ENCODE measurements at places on chromosomes 2 and 18.

DNA sequence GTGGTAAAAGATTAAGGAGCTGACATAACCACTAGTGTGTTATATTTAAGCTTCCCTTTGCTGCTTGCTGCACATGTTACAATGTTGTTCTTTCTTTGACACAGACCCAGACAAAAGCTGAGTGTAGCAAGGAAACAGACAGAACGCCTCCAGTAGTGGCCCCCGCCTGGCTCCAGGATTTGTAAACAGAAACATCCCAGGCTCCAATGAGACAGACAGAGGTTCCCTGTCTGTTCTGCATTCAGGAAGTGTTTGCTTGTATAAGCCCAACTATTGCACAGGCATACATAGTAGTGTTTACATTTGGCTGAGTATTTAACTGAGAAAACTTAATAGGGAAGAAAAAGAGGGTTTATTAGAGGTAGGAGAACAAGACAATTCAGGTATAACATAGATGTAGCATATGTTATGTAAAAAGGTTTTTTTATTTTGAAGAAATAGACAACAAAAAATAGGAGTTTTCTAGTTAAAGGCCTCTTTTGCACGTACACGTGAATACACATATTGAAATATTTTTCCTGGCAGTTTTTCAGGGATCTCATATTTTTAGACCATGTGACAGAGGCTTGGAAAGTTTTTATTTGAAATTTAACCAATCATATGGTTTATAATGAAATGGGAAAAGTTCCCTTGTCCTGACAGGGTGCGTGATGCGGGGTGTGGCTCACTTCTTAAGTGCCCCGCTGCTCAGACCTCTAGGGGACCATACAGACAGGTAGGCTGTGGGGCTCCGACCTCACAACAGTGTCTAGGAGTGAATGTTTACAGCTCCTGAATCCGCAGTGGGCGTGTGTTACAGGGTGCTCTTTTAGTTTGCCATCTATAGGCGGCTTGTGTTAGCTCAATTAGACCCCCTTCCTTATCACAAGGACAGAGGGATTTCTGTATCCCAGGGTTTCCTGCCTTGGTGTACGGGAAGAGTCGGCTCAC is 118.4 kb downstream of the BMPR2 start:
- DNase-seq = peak; percentile 37

DNA sequence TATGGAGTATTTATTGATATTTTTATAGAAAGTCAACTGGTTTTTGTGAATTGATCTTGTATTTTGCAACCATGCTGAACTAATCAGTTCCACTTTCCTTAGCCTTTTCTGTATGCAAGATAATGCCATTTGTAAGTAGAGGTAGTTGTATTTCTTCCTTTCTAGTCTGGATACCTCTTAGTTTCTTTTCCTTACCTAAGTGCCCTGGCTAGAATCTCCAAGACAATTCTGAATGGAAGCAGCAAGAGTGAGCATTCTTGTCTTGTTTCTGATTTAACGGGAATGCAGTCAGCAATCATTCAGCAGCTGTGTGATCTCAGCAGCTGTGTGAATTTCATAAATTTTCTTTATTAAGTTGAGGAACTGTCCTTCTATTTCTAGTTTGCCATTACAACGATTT is 73.4 kb downstream of the NRXN1 start:
- DNase-seq = no peak

DNA sequence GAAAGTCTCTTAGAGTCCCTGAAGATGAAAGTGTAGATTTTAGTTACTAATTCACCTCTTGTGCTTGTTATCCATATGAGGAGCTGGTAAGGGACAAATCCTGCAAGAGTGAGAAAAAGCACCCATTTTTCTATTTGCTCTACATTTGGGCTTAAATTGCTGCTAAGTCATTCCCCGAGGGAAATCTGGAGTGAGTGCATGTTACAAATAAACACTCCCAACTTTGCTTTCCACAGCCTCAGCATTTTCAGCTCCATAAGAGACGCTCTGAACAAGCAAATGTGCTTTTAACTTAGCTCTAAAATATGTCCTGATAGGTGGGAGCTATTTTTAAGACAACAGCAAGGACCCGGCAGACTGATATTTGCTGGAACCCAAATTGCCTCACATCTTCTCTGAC is 126.7 kb downstream of the DPP10 start:
- DNase-seq = no peak

GRCh38 chr2:11508279-11508678 is 25.6 kb upstream of the GREB1 start:
- DNase-seq = no peak

DNA sequence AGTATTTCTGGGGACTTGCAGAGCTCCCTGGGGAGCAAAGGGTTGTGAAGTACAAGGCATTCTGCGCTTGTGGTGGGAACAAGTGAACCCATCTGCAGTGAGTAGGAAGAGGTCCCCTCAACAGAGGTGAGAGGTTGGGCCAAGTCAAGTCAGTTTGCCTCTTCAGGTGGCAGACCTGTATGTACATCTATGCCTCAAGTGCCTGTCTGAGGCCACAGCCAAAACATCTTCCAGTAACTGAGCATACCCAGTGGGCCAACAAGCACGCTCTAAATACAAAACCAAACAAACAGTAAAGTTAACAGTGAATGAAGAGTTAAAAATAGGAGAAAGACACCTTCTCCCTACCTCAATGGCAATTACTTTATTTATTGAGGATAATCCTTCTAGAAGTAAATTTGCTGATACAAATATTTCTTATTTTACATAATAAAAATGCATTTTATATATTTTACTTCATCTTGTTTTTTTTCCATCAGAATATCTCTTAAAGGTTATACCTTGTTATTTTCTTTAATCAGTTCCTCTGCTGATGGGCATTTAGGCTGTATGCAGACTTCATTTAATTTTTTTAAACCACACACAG is 2.5 kb downstream of the GYPC start:
- no peak for DNase-seq

GRCh38 chr2:233353769-233354499 is at the start of gene DGKD:
Gene DGKD (plus strand): TSS chr2:233354494. CDS start chr2:233354519, 25 bp downstream.
- peak; percentile 22 for DNase-seq

GRCh38 chr2:234980451-234981187 is 28.8 kb downstream of the SH3BP4 start:
- DNase-seq = peak; percentile 92

GRCh38 chr2:85248773-85249509 is 78.8 kb downstream of the TGOLN2 start:
- no peak for DNase-seq

DNA sequence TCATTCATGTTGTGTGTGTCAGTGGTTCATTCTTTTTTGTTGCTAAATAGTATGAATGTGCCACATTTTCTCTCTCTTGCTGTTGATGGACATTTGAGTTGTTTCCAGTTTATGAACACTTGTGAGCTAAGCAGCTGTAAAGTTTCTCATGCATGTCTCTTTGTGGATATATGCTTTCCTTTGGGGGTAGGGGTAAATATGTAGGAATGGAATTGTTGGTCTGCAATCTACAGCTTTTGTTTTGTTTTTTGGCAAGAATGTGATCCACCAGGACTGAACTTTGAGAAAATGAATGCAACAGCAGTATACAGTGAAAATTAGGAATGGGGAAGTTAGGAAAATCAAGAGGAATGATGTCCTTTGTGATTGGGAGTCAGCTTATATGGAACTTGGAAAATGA is 226.3 kb downstream of the CDCA7 start:
- no peak for DNase-seq

DNA sequence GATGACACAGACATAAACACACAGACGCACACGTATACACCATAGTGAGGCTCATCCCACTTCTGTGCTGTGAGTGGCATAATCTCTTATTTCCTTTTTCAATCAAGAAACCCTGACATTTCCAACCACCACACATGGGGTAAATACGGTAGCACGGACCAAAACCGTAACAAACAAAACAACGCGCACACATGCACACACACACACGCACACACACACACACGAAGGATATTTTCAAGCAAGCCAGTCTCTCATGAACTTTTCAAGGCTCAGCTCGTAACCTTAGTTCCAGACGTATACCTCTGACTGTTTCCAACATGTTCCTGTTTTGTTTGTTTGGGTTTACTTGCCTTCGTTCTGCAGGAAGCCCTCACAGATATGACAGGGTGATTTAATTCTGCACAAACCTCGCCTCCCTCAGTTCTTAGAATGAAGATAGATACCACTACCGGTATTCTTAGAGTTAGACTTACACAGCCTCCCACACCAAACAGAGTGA is 119.8 kb downstream of the BCL2 start:
- DNase-seq = no peak

DNA sequence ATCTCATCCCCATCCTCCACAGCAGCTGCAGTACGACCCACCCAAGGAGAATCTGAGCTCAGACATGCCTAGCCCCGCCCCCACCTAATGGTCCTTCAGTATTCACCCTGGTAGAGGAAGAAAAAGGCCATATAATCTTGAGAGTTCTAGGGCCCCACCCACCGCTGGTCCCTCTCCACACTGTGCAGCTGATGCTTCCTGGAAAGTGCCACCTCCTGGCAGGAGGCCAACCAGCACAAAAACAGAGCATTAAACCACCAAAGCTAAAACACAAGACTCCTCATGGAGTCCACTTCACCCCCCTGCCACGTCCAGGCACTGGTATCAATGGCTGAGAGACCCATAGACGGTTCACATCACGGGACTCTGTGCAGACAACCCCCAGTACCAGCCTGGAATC is 40.7 kb downstream of the MC4R start:
- no peak for DNase-seq

- no peak for DNase-seq
These were observed 133.9 kb upstream of the ARL4C start for GRCh38 chr2:234630801-234631261.

DNA sequence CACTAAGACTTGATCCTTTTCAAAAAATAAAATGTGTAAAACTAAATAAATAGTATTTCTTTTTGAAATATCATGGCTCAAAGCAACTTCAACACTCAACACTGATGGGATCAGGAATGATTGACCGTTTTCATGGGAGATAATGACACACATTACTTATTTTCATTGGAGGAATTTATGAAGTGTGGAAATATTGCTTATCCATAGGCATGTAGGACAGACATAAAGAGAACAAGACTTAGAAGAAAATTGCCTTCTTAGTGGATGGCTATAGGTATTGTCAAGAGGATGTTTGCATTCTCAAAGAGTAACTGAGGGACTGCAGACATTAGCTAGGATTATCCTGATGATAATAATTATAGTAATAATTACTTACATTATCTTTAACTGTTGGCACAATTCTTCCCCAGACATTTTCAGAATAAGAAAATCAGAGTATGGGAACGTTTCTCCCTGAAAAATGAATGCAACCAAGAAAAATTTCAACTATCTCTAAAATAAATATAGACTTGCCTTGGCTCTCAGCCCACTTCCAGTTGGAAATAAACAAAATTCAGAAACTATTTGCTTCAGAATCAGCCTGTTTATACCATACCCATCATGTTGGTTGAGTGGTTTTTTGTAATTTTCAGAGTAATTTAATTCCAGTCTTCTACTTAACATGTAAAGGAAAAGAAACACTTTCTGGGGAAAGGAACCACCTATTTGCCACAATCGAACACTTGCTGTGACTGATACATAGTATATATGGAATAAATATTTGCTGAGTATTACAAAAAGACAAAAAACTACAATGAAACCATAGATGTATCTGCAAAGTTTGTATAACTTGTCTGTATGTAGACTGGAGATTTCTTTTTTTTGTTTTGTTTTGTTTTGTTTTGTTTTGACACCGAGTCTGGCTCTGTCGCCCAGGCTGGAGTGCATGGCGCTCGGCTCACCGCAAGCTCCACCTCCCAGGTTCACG is 165.7 kb downstream of the TMX3 start:
- DNase-seq = no peak

DNA sequence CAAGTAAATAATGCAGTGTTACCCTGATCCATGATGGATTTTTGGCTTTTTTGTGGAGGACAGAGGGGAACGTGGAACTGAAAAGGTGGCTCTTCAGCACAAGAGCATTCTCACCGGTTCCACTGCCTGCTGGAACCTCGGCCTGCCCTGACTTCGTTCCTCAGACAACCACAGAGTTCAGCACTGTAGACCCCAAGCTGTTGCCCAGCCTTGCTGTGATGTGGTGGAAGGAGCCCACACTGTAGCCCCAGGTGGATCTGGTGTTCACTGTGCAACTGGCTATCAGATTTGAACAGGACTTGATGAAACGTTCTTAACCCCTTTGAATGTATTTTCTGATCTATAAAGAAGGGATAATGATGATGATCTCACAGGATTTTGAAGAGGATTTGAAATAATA is 293.5 kb downstream of the TRIB2 start:
- DNase-seq = no peak

DNA sequence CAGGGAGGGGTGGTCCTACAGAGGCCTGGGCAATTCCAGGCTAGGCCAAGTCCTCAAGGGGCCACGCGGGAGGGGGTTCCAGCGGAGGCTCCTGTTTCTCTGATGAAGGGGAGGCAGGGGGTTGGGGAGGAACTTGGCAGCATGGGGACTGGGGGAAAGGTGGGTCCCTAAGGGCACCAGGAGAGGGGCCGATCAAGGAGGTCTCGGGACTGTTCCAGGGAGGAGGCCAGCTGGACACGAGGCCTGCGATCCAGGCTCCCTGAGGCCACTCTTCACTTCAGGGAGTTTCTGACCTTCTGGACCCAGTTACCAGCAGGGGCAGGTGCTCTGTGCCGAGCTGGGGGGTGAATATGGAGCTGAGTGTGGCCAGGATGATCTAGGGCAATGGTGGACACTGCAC is 71.5 kb downstream of the ASB1 start:
- DNase-seq = no peak

DNA sequence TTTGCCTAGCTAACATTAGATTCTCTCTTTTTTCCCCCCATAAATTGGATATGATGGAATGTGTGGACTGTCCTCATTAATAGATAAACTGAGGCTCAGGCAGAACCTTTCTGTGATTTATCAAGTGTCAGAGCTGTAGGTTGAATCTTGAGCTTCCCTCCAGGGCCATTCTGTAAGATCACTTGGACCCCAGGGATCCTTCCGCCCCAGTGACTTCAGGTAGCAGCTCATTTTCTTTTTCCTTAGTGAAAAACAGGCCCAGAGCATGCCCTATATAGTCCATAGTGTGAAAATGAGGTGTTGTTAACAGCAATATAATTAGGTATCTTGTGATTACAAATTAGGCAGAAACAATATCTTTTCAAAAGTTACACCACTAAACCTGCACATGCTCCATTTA is 269.7 kb downstream of the ZNF385B start:
- no peak for DNase-seq

DNA sequence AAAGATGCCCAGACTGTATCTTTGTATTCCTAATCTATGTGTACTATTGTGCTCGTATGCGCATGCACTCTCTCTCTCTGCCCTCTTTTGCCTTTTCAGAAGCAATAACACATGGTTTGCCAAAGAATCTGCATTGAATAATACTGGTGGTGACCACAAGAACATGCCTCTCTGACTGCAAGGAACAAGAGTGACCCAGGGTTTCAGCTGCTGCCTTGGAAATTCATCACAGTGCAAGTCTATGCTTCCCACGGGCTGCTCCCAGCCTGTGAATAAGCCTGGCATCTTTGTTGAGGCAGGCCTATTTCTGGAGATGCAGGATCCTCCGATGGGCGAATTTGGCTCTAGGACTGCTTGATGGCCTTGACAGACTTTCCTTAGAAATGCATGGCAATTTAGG is 689.4 kb upstream of the FANCL start:
- DNase-seq = no peak

DNA sequence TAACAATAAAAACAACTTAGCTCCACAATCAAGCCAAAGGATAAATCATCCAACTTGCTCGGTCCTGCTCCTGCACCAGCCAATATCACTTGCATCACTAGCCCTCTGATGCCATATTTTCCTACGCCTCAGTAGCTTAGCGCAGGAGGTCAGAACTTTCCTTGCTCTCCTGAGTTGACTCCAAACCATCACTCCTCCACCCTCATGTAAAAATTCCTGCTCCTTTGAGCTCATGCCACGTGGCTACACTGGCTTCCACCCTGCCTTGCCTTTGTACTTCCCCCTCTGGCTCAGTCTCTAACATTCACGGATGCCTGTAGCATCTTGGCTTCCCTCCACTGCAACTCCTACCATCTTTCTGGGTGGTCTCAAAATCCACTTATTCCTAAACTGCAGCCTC is 25.2 kb downstream of the AAK1 start:
- DNase-seq = no peak

All from NCI-H2081 (cell line).